Suppressor macrophage treated with lipopolysaccharide for 1 hour (primary cell): ENCODE measurements at places on chromosomes 16 and 17.

GRCh38 chr17:19549746-19550623, 16.3 kb downstream of the SLC47A1 start:
- DNase-seq = no peak

DNA sequence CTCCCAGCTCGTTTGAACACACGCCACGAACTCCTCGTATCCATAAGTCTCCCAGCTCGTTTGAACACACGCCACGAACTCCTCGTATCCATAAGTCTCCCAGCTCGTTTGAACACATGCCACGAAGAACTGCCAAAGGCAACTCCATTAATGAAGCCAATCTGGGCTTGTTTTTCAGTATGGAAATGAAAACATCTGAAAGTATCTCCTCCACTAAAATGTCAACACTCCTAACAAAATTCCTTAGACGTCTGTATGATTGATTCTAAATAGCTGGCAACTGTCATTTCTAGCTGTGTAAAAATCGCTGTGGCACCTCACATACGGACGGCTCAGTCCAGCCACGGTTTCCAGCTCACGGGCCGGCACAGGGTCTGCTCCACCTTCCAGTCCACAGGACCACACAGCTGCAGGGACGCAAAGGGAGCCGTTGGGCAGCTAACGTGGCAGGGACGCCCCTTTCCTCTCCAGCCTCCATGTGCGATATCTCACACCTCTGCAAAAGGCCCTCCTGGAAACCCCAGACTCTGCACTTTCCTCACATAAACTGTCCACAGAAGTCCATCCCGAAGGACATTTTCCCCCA, 67.1 kb upstream of the METRNL start:
- no peak for DNase-seq

DNA sequence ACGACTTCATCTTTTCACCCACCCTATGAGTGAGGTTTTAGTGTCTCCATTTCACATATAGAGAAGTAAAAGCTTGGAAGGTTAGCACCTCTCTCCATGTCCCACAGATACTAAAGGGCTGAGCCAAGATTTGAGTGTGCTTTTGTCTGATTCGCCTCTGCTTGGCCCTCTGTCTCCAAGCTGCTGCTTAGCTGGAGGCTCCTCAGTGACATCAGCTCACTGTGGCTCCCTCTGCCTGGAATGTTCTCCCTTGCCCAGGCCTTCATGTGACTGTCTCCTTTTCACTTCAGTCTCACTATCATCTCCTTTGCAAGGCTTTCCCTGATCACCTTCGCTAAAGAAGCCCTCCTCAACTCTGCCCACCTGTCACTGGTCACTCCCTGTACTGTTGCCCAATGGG, 84.5 kb upstream of the HSBP1 start:
- DNase-seq = no peak

- DNase-seq = no peak
These were observed 169.5 kb upstream of the C17orf78 start for GRCh38 chr17:37206299-37206698.

GRCh38 chr16:70151941-70152509, 21.6 kb upstream of the CLEC18C start:
- no peak for DNase-seq

- DNase-seq = no peak
These were observed 38.5 kb upstream of the NOL11 start for GRCh38 chr17:67679225-67679624.

DNA sequence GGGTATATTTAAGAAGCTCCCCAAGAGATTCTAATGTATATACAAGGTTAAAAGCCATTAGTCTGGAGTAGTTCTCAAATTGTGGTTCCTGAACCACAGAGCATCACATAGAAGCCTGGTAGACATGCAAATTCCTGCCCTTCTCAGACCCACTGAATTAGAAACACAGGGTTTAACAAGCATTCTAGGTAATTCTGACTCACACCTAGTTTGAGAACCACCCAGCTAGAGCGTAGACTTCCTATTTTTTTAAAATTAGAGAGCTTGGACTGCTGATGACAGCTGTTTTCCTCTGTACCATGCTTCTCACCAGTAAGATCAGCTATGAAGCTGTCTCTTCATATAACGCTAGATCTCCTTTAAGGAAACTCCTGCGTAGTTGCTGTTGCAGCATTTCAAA, 50.6 kb downstream of the HS3ST3B1 start:
- peak; percentile 90 for DNase-seq

GRCh38 chr17:63190821-63191370, 224.9 kb downstream of the TANC2 start:
- peak; percentile 11 for DNase-seq

DNA sequence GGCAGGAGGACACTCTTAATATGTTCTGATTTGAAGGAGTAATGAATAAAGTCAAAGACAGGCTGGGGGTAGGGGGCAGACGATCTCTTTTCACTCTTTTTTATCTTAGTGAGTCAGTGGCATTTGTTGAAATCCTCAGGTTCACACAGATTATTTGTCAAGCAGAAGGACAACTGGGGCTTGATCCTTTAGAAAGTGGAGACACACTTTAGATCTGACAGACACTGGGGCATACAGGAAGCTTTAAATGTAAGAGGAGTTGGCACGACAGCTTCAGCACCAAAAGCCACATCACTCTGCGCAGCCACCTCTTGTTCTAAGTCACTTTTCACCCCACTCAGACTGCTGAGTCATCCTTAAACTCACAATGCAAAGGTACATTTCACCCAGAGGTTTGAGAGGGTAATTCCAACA, 121.5 kb downstream of the STXBP4 start:
- DNase-seq = no peak

DNA sequence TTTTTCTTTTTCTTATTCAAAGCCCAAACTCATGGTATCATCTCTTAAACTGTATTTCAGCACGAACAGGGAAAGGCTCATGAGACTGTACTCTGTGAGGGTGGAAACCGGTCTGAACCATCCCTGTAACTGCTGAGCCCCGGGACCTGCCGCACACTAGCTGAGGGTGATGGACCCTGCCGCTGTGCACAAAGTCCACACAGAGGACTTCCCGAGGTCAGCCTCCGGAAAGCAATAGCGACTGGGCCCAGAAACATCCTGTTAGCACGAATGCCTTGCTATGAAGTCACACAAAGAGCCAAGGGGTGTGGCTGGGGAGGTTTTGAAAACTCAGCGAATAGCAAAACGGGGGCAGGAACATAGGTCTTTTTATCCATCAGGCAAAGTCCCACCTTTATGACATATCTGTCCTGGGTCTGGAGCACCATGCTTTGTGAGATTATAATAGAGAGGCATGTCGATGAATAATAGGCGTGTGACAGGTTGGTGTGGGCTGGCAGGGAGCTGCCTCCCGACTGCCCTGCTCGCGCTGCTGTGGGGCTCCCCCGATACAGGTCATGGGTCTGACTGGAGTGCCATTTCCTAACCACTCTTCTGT, 33.4 kb downstream of the CDK5R1 start:
- DNase-seq = peak; percentile 65

DNA sequence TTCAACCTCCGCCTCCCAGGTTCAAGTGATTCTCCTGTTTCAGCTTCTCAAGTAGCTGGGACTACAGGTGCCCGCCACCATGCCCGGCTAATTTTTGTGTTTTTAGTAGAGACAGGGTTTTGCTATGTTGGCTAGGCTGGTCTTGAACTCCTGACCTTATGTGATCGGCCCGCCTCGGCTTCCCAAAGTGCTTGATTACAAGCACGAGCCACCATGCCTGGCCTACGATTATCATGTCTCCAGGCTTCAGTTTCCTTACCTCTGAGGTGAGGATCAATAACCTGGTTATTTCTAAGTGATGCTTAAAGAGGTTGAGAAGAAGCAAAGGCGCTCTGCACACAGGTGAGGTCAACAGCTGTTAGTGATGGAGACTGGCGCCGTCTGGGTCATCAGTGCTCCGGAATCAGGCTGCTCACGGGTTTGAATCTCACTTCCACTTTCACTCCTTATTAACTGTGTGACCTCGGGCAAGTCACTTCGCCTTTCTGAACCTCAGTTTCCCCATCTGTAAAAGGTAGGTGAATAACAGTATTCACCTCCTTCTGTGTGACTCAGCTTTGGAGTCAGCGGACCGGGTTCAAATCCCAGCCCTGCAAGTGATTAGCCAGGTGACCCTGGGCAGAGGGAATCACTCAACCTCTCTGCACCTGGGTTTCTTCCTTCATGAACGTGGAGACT, 745 bp upstream of the ABCC1 start:
- DNase-seq = peak; percentile 27
